ENCODE measurements at places on chromosomes 4 and X.

DNA sequence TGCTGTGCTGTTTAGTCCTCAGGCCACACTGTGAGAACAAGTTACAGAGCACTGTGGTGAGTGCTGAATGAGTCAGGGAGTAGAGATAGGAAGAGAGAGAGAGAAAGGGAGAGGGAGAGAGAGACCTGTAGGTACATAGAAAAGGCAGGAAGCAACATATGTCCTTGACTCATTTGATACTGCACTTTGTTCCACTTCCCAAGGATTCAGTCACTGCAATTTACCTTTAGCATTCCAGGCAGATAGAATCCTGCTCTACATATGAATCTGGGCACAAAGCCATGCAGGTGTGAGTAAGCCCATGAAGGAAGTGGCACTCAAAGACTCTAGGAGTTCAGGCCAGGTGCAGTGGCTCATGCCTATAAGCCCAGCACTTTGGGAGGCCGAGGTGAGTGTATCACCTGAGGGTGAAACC is 1.0 kb upstream of the DAPP1 start:
- DNase-seq = no peak

GRCh38 chr4:7978489-7978888 is 38.8 kb upstream of the AFAP1 start:
- no peak for DNase-seq

- no peak for DNase-seq
Measured at GRCh38 chrX:150692831-150693724, at the start of gene MTMR1. TSS of gene MTMR1 (plus strand) at chrX:150693396. CDS start at chrX:150693531, 135 bp downstream.

DNA sequence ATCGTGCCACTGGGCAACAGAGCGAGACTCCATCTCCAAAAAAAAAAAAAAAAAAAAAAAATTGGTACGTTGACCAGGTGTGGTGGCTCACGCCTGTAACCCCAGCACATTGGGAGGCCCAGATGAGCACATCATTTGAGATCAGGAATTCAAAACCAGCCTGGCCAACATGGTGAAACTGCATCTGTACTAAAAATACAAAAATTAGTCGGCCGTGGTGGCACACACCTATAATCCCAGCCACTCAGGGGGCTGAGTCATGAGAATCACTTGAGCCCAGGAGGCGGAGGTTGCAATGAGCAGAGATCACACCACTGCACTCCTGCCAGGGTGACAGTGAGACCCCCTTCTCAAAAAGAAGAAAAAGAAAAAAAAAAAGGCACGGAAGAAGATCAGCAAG is 24.5 kb downstream of the RBMX start:
- no peak for DNase-seq

DNA sequence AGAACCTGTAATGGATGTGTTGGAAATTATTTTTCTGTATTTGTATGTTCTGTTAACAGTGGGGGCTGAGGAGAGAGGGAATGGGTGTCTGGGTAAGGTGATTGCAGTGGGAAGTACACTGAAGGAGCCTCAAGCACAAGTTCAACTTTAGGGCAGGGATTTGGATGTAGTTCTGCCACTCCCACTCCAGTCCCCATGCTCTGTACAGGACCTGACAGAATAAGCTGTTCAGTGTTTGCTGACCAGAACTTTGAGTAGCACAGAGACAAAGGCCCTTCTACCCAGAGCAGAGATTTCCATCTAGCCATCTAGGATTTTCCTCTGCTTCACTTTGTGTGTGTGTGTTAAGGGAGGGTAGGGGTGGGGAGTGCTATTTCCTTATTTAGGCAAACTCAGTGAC is 49.2 kb downstream of the VSIG4 start:
- DNase-seq = no peak

- no peak for DNase-seq
Measured at GRCh38 chrX:129779086-129779672, 570 bp upstream of the SASH3 start.

DNA sequence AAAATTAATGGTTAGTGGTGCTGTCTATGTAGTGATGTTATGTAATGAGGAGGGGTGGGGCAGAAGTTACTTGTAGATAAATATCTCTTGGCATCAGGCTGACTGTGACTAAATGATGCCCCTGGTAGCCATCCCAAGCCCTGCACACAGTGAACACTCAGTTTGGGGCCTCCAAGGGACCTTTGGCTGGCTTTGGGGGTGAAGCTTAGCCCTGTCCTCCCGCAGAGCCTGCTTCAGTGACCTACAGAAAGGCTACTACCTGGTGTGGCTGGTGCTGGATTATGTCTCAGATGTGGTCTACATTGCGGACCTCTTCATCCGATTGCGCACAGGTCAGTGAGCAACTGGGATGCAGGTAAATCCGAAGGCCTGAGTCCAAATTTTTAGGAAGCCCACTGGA is 7.8 kb downstream of the CNGA2 start:
- DNase-seq = no peak

DNA sequence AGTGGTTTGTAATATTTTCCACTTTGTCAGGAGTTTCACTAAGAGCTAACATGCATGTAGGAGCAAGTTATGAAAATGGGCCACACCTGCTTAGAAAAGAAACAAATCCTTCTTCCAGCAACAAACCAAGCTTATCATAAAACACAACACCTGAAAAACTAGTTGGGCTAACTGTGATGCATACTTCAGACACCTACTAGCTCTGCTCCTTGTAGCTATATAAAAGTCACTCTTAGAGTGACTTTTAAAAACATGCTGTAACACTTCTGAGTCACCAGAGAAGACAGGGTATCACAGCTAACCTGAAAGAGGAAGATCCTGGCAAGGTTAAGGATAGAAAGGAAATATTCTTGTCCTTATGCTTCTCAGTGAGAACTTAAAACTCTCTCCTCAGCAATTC is 3.6 kb upstream of the SLAIN2 start:
- no peak for DNase-seq

DNA sequence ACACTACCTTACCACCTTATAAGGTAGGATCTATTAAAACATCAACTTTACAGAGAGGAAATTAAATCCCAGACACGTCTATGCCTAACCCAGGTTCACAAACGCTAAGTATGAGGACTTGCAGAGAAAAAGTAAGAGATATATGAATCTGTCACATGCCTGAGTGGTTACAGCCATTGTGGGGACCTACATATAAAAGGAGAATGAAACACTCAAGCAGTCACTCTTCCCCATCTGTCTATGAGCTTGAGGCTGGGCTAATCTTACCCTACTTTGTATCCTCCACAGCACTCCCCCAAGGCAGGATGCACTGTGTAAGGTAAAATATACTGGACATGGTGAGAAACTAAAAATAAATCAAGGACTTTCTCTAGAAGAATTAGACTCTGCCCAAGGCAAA is 339.9 kb downstream of the HNRNPD start:
- DNase-seq = no peak

DNA sequence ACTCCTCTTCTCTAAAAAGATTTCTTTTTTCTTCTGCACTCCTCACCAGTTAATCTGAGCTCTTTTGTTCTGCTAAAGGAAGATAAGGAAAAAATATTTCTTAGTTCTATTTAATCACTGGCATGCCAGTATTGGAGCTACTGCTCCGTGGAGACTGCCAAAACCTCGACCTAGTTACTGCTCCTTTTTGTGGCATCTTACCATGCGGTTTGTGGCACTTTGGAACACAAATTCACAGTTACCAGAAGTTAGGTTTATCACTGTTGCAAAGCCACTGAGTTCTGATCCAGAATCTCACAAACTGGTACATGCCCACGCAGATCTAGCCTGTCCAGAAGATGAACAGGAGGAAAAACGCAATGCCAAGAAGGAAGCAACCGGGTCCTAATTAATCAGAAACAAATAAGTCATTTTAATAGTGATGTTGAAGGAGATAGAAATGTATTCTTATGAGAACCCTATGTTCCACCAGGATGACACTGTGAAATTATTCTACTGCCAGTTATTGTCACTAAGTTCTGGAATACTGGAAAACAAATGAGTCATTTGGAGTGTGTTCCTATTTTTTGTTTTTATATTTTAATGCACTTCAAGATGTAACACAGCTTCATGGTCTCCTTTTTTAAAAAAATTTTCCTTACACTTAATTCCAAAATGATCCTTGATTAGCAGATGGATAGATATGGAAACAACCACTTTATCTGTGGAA is 106.7 kb upstream of the GK2 start:
- DNase-seq = no peak

- no peak for DNase-seq
Measured at GRCh38 chr4:187302457-187303150, 578.9 kb upstream of the FAT1 start.

GRCh38 chr4:155903453-155903852 is at the start of gene TDO2:
TSS of gene TDO2 (plus strand) at chr4:155903696. CDS start at chr4:155903759, 63 bp downstream.
- DNase-seq = no peak

DNA sequence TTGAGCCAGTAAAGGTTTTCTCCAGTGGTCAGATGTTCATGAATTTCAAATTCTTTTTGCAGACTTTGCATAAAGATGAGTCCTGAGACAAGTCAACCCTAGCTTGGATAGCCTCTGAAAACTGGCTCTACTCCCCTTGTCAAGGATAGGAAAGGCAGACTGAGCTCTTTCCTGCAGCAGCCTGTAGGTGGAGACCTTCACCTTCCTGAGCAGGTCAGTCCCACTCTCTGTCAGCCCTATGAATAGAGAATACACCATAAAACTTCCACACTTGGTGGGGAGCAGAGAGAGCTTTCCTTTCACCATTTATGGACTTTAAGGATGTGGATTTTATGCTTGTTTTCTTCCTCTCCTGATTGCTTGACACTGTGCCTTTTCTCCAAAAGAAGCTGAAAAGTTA is 41.9 kb downstream of the PCDH19 start:
- no peak for DNase-seq

DNA sequence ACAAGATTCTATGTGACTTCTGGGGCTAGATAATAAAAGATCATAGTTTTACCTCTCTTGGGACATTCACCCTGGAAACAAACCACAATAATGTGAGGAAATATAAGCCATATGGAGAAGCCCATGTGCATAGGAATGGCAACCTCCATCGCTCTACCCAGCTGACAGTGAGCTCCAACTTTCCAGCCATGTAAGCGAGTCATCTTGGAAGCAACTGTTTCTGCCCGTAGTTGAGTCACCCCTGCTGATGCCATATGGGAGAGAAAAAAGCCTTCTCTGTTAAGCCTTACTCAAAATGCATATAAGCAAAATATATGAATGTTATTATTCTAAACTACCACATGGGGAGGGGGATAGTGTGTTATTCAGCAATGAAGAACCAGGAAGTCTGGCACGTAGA is 31.4 kb upstream of the RELL1 start:
- DNase-seq = no peak

GRCh38 chrX:28756647-28757046 is 169.4 kb downstream of the IL1RAPL1 start:
- no peak for DNase-seq

DNA sequence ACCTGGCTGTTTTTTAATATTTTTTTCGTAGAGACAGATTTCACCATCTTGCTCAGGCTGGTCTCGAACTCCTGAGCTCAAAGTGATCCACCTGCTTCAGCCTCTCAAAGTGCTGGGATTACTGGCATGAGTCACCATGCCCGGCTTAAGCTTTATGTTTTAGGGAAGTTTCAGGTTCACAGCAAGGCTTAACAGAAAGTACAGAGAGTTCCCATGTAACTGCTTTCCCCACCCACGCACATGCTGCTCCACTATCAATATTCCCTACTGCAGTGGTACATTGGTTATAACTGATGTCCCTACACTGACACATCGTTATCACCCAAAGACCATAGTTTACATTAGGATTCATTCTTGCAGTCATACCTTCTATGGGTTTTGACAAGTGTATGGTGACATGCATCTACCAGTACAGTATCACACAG is 62.7 kb downstream of the PRPS1 start:
- no peak for DNase-seq

- no peak for DNase-seq
Measured at GRCh38 chrX:132539611-132540010, 50.8 kb upstream of the MBNL3 start.

DNA sequence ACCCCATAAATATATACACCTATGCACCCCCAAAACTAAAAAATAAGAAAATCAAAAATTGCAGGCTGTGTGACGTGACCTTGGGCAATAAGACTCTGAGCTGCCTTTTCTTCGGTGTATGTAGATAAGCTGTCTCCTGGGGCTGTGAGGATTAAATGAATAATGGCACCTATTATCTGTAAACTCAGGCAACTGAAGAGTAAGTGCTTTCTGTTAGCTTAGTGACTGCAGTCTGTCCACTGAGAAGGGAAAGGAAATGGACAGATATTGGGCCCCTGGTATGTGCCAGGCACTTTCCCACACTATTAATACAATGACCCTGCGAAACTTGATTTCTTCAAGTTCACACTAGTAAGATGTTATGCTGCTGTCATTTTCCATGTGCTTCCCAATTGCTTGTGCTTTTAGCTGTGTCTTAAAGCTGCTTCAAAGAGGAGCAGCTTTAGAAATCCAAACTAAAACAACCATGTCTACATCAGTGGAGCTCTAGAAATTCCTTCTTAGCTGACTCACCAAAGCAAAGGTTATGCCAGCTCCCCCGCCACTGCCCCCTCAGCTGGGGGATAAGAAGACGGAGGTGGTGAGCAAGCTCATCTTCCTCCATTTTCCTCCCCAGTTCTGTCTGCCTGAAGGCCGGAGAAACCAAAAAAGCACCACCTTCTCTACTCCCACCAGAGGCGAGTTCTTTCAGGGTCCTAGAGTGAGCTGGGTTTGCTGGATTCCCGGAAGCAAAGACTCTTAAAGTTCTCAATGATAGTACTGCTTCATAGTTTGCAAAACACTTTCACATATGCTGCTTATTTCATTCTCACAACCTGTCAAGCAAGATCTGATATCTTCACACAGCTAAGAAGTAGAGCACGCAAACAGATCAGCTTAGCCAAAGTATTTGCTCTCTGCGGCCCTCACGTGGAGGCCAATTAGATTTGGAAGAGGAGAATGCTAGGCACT is 8.8 kb upstream of the DGAT2L6 start:
- no peak for DNase-seq

- peak; percentile 5 for DNase-seq
Measured at GRCh38 chr4:74628852-74629620, 165.3 kb downstream of the BTC start.

- DNase-seq = no peak
Measured at GRCh38 chrX:108438110-108438623, at the start of gene COL4A6. TSS of gene COL4A6 (minus strand) at chrX:108438422. CDS start at chrX:108438196, 226 bp downstream.

DNA sequence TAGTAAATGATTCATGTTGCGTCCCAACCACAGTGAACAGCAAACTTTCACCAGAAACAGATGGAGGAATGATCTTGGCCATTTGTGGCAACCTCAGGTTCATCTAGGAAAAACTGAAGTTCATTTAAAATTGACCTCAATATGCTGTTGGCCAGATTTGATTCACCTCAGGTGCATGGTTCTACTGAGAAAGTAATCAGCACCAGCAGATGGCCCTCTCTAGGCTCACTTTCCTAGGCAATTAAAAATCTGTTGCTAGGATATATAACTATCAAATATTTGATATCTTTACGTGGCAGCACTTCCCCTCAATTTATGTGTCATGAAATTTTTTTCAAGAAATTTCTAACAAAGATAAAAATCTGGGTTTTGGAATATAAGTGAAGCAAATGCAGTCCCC is 344.7 kb downstream of the GALNTL6 start:
- DNase-seq = no peak

GRCh38 chr4:1873776-1874175 is 2.6 kb downstream of the NSD2 start:
- no peak for DNase-seq

DNA sequence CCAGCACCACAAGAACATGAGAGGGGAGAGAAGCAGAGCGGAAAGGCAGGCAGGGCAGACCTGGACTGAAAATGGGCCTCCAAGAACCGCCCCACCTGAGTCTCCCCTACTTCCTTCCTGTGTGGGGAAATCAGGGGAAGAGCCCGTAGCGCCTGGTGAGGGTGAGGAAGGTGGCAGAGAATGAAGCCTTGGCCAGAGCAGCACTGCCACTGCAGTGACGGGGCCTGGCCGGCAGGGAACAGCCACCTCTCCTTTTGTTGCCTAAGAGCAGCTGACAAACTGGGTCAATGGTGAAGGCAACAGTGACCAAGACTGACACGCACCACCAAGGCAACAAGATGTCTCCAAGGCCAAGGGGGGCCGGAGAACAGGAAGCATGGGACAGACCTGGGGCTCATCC is 58.4 kb upstream of the CBR4 start:
- DNase-seq = no peak
